ENCODE measurements at places on chromosomes 4 and X.

DNA sequence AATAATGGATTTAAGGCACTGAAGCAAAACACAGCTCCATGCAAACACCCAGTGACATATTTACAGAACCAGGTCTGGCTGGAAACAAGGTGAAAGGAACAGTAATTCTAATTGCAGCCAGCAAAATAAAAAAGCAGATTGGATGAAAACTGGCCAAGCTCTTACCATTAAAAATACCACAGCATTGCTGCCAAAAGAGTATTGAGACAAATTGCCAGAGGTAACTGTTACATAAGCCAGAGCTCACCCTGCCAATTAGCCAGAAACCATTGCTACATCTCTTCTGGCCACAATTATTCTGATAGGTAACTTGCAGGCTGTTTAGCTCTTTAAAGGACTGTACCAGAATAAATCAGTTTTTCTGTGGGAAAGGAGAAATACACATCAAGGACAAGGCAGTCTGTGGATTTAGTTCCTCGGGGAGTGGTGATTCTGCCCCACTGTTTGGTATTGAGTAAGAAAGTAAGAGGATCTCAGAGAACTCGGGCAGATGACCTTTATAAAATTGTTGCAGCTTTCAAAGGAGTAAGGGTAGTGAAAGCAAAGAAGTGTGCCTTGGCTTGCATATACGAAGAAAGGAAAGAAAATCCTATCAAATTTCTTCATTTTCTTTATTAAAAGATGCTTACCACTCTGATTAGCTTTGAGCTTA is 369.5 kb downstream of the PPP3CA start:
- no peak for DNase-seq

DNA sequence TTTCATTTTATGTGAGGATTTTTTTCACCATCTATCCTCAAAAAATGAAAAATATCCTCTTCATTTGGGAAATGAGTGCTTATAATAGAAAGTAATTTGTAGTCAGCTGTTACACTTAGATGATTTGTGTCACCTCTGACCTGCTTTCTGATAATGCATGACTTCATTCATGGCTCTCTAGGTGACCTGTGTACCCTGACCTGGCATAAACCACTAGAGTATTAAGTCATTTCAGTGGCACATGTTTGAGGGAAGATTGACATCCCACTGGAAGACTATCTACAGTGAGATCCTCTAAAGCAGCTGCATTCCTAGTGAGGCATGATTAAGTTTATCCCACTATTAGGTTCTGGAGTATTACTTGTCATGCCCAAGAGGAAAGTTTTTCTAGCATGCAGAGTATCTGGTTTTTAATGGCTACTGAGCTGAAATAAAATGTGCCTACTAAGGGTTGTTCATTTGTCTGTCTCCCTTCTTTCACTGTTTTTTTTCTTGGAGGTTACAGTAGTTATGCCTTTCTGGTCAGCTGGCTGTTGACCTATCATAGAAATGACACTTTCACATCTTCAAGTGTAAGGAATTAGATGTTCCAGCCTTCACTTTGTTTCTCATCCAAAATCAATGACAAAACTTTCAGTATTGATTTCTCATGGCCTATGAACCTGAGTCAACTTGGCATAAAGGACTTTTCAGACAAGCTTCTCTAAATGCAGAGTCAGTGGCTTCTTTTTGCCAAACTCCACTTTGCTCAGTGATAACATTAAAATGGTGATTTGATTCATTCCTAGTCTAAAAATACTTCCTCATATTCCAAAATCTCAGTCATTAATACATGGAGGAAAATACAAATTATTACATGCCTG is 33.1 kb downstream of the TET2 start:
- DNase-seq, result no peak

DNA sequence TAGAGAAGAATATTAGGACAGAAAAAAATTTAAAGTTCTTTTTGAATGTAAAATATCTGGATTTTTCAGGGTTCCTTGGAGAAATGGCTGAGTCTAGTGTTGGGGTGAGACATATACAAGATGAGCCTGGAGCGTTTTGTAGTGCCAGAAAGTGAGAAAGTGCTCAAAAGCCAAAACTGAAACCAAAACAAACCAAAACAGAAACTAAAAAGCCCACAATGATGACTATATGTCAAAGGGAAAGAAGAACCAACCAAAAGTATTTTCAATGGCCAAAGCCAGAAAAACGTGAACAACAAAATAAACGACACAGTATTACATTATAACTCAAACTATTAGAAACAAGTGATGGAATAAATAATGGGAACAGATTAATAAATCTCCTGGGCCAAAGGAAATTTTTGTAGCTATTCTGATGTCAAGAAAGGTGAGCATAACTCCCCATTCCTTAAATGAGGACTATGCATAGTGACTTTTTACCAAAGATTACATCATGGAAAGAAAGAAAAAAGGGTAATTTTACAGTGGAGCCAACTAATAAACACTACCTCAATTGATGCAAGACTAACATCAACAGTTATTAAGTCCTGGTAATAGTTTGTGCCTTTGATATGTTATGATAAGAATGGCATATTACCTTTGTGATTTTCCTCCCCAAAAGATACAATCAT is 1137.6 kb downstream of the C4orf33 start:
- peak; percentile 38 for DNase-seq

DNA sequence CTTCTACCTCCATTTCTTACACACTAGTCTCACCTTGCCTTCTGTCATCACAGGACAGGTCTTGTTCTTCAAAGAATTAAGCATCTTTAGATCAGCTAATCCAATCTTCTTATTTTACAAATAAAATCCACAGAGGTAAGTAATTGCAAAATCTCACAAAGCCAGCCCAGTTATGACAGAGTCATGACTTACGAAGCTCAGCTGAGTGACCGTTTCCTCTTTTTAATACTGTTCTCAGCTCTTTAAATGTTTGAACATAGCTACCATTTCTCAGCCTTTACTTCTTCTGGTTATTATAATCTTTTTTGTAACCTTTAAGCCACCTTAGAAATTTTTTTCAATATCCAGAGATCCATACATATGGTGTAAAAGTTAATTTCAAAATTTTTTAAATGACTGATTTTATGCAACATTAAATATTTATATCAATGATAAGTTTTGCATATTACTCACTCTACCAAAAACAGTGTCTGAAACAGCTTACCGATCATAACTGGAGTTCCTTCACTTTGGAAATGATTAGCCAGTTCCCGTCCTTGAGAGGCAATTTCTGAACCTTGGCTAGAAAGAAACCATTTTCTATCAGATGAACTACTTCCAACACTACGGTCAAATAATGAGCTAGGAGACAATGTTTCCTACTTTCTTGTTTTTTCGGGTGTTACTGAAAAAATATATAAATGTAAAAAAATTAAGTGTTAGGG is 8.8 kb downstream of the ANKRD37 start:
- DNase-seq, result no peak

DNA sequence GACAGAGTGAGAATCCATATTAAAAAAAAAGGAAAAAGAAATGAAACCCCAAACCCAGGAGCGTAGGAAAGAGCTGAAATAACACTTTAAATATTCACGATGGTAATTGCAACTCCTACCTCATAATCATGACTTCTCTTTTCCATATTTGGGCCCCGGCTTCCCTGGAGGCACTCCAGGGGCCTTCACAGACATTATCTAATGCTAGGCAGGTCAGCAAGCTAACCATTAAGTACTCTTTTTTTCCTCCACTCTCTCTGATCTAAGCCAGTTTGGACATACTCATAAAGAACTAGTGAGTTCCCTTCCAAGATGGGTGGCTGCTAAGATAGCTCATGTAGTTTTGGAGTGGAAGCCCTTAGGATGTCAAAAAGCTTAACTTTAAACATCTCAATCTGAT is 83.2 kb downstream of the SH3KBP1 start:
- DNase-seq, result no peak

- DNase-seq, result no peak
These were observed 127.3 kb upstream of the NKX1-1 start for GRCh38 chr4:1533501-1534064.

DNA sequence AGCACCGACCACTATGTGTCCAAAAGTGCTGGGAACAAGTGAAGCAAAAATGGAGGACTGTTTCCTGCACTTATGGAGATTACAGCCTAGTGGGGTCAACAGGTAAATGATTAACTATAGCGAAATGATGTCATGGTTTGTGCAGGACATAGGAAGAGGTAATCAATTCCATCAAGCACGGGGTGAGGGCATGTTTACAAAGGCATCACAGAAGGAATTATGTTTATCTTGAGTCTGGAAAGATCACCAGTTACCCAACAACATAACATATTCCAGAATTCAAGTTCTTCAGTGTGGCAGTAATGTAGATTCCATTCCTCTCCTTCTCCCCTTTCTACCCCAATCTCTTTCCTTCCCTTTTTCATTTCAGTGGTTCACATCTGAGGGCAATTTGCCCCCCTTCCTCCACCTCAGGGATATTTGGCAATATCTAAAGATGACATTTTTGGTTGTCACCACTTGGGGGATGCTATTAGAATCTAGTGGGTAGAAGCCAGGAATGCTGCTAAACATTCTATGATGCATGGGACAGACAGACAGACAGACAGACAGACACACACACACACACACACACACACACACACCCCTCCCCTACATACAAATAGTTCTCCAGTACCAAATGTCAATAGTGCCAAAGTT is 24.1 kb downstream of the FAM47E start:
- no peak for DNase-seq

DNA sequence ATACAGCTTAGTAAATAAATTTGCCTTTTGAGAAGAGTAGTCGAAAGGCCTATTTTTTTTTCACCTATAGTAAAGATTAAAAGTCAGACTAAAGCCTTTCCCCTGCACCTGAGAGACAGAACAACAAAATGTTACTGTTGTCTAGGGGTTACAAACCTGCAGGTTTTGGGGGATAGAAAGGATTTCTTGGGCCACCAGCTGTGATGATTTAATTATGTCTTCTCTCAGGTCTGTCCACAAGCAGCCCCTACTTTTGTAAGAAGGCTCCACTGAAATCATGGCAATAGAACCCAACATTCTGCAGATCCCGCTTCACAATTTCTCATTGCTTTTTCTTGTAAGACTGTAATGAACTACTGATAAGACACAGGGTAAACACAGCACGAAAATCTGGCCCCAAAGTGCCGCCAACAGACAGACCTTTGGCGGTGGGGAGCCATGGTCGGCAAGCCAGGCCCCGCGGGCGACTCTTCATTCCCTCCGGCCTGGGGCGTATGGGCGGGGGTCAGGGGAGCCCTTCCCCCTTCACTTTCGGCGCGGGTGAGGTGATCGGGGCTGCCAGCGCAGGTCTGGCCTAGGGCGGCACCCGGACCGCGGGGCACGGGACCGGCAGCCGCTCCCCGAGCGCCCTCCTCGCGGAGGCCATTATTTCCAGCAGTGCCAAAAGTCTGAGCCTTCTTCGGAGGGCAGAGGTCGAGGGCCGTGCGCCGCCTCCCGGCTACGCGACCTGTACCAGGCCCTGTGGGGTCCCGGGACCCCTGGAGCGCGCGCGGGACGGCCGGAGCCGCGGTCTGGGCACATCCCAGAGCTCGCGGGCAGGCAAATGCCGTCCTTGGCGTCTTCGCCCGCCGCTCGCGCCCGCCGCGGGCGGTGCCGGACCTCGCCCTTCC is 812 bp upstream of the KDM6A start:
- no peak for DNase-seq

DNA sequence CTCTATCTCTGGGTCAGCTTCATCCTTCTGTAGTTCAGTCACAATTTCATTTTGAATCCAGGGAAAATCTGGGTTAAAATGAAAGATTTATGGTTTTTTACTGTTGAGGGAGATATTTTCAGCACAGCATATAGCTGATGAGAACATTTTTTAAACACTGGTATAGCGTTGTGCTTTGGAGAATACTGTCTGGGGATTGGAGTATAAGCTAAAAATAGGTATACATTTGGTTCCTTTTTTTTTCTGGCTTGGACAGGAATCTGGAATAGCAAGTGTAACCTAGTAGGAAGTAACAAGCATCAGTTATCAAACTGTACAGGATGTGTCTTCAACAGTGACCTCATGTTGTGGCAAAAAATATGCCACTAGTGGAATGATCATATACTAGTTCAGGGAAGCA is 149.1 kb downstream of the GRXCR1 start:
- no peak for DNase-seq

- no peak for DNase-seq
These were observed 16.0 kb downstream of the XK start for GRCh38 chrX:37701588-37701987.

- DNase-seq, result no peak
These were observed 306.7 kb downstream of the GBA3 start for GRCh38 chr4:22999419-22999818.

Data from GM12865 (cell line).